Trophoblast cell (in vitro differentiated cells and primary cell): ENCODE measurements at places on chromosomes 5 and 9.

DNA sequence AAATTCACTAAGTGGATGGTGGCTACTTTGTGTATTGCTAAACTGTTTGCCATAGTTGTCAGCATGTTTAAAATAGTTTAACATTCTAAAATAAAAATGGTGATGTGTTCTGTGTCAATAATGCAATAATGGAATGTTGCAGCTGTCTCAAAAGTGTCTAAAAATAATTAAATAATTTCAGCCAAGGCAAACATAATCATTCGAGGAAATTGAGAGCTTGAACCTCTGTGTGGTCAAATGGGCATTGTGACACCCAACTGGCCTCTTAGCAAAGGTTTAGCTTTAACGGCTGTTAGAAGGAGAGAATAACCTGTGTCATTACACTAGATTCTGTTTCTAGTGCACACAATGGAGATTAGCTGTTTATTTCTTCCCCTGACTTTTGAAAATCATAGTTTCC is 278.5 kb downstream of the TMEM167A start:
- no peak overlapping the region for H3K4me3 ChIP-seq
- no peaks in the 10 kb centered on the region for H3K4me1 ChIP-seq
- DNase-seq: peak; percentile 14
- no peaks in the 10 kb centered on the region for H3K36me3 ChIP-seq
- H3K27me3 ChIP-seq: no peaks in the 10 kb centered on the region

- H3K36me3 ChIP-seq: peaks cover 23% of the 10 kb centered on the region
- DNase-seq: no peak
- no peaks in the 10 kb centered on the region for H3K4me1 ChIP-seq
- H3K4me3 ChIP-seq: no peak overlapping the region
- no peak overlapping the region for H3K27ac ChIP-seq
Observed at GRCh38 chr9:93549611-93550010, 26.8 kb upstream of the PHF2 start.

DNA sequence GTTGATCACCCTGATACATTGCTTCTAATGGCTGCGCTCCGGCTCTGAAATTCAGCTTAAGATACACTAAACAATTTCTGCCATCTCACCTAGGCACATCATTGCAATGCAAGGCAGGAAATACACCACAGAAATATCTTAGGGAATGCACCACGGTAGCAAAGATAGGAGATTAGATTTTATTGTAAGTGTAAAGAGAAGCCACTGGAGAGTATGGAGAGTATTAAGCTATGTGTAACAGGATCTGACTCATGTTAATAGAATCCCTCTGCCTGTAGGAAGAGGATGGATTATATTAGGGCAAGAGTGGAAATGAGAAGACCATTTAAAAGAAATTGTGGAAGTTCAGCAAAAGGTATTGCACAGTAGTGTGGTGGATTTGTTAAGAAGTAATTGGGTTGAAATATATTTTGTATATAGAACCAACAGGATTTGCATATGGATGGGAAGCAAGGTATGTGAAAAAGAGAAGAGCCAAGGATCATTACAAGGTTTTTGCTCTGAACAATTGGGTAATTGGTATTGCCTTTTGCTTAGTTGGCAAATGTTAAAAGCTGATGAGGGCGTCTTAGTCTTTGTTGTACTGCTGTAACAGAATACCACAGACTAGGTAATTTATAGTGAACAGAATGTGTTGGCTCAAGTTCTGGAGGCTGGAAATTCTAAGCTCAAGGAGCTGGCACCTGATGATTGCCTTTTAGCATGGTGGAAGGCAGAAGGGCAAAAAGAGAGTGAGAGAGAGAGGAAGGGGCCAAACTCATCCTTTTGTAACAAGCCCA is 636.1 kb downstream of the PSAT1 start:
- H3K27me3 ChIP-seq: no peaks in the 10 kb centered on the region
- H3K4me3 ChIP-seq: no peak overlapping the region
- no peak overlapping the region for H3K27ac ChIP-seq
- no peaks in the 10 kb centered on the region for H3K4me1 ChIP-seq
- DNase-seq: peak; percentile 81

DNA sequence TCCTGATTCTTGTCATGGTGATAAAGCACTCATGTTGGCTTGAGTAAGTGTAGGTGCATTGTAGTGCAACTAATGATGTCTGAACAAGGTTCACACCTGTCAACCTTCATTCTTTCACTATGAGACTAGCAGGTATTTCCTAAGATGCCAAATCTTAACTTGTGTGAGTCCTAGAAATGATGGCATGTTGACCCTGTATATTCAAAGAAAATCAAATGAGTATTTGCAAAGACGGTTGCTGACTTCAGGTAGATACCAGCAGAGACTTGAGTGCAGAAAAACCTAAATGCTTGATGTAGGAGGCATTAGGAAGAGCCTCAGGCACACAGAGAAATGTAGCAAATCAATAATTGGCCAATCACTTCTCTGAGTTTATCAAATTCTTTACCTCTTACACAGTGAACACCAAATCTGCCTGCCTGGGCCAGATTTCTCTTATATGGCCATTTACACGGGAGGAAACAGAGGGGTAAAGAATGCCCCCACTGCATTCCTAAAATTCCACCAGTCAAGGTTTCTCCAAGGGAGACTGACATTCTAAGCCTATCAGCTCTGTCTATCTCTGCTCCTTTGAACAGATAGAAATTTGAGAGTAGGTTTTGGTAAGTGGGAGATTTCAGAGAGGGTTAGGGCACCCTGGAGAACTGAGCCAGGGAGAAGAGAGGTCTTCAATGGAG is 488.6 kb upstream of the WWC1 start:
- H3K4me3 ChIP-seq: no peak overlapping the region
- H3K27me3 ChIP-seq: no peaks in the 10 kb centered on the region
- H3K4me1 ChIP-seq: peaks cover 7% of the 10 kb centered on the region
- H3K27ac ChIP-seq: peak overlapping the region; percentile 82
- no peaks in the 10 kb centered on the region for H3K36me3 ChIP-seq
- DNase-seq: peak; percentile 91

- peaks cover 3% of the 10 kb centered on the region for H3K4me1 ChIP-seq
- no peaks in the 10 kb centered on the region for H3K36me3 ChIP-seq
- DNase-seq: no peak
- H3K4me3 ChIP-seq: no peak overlapping the region
Observed at GRCh38 chr9:79817438-79818004, 245.8 kb downstream of the TLE4 start.

DNA sequence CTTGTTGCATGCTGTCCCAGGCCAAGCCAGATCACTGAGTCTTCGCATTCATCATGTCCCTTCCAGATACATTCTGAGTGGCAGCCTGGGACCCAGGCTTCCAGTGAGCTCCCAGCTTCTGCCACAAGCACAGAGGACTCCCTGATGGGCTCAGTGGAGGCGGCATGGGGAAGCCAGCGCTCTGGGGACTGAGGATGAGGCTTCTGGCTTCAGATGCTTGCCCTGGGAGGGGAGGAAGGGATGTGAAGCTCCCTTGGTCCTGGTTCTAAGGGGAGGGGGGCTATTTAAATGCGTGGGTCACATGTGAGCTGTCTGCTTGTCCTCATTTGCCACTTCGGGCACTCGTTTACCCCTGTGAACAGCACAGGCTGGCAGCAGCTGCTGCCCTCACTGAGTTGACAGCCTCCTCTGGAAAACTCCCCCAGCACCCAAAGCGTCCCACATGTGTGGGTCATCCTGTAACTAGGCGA is 174.0 kb downstream of the NR3C1 start:
- H3K4me3 ChIP-seq: no peak overlapping the region
- no peaks in the 10 kb centered on the region for H3K36me3 ChIP-seq
- no peaks in the 10 kb centered on the region for H3K27me3 ChIP-seq
- no peak overlapping the region for H3K27ac ChIP-seq
- H3K4me1 ChIP-seq: no peaks in the 10 kb centered on the region

GRCh38 chr5:137145721-137146120 is 353.4 kb downstream of the SPOCK1 start:
- H3K27ac ChIP-seq: no peak overlapping the region
- no peaks in the 10 kb centered on the region for H3K4me1 ChIP-seq
- H3K27me3 ChIP-seq: no peaks in the 10 kb centered on the region
- no peak overlapping the region for H3K4me3 ChIP-seq
- H3K36me3 ChIP-seq: no peaks in the 10 kb centered on the region

DNA sequence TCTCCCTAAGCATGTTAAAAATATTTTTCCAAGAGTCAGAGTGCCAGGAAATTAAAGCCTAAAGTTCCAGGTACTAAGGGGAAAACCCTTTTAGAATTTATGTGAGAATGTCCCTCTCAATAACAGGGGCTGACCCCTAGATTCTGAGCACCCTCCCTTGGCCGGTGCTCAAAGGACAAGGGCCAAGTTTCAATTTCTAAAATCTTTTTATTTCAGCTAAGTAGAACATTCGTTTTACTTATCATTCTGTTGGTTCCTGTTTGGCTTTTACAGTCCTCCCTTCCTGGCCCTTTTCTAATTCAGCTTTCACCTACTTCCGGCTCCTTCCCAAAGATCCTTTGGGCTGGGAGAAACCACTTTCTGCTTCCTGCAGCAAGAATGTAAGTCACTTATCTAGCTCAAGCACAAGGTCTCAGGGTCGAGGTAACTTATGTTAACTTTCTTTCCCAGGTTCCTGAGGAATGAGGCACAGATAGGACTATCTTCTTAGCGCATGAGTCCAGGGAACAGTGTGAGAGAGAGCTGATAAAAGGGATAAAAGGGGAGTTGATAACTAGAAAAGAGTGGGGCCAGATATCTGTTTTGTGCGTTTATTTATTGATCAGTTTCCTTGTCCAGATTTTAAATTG is 34.6 kb upstream of the F2RL2 start:
- no peak overlapping the region for H3K4me3 ChIP-seq
- H3K27me3 ChIP-seq: no peaks in the 10 kb centered on the region
- DNase-seq: no peak
- no peaks in the 10 kb centered on the region for H3K4me1 ChIP-seq
- H3K27ac ChIP-seq: no peak overlapping the region
- peaks cover 2% of the 10 kb centered on the region for H3K36me3 ChIP-seq

- H3K27ac ChIP-seq: no peak overlapping the region
- H3K27me3 ChIP-seq: no peaks in the 10 kb centered on the region
- H3K4me3 ChIP-seq: no peak overlapping the region
- DNase-seq: no peak
- no peaks in the 10 kb centered on the region for H3K36me3 ChIP-seq
Observed at GRCh38 chr9:87149799-87150198, 202.5 kb upstream of the GAS1 start.

GRCh38 chr9:76704593-76705204 is 59.5 kb upstream of the PCA3 start:
- no peak overlapping the region for H3K27ac ChIP-seq
- no peak overlapping the region for H3K4me3 ChIP-seq
- peaks cover 6% of the 10 kb centered on the region for H3K4me1 ChIP-seq
- peak; percentile 89 for DNase-seq

DNA sequence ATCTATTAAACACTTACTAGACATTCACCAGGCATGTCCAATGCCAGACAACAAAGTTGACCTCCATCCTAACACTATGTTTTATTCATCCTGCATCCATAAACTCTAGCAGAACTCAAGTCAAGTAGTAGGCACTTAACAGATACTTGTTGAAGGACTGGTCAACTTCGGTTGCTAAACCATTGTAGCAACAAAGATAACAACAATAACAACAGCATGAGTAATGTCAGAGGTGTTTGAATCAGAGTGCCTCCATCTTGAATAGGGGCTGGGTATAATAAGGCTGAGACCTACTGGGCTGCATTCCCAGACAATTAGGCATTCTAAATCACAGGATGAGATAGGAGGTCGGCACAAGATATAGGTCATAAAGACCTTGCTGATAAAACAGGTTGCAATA is 180.5 kb upstream of the ZNF462 start:
- H3K4me3 ChIP-seq: no peak overlapping the region
- no peaks in the 10 kb centered on the region for H3K36me3 ChIP-seq
- H3K27ac ChIP-seq: peak overlapping the region; percentile 10

DNA sequence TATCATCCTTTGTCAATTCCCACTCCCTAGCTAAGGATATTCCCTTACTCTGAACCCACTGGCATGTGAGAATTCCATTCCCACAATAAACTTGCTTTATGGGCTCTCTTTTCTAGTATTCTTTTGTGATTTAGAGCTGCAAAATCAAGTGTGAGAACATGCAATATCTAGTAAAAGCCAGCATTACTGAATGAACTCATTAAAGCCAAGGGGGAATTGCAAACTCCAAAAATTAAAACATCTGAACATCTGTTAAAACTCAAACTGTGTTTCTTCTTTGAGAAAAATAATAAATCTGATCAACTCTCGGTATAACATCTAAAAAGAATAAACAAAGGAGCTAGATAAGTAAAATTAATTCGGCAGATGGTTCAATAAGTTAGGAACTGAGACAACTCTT is 53.1 kb upstream of the MPDZ start:
- no peak for DNase-seq
- H3K4me3 ChIP-seq: no peak overlapping the region
- H3K27me3 ChIP-seq: no peaks in the 10 kb centered on the region
- H3K27ac ChIP-seq: no peak overlapping the region
- no peaks in the 10 kb centered on the region for H3K4me1 ChIP-seq
- no peaks in the 10 kb centered on the region for H3K36me3 ChIP-seq

- no peaks in the 10 kb centered on the region for H3K36me3 ChIP-seq
- H3K27ac ChIP-seq: no peak overlapping the region
- H3K27me3 ChIP-seq: no peaks in the 10 kb centered on the region
- H3K4me1 ChIP-seq: peaks cover 3% of the 10 kb centered on the region
- no peak for DNase-seq
Observed at GRCh38 chr5:138955671-138956295, 80.6 kb upstream of the LRRTM2 start.

GRCh38 chr5:151870820-151871219 is 53.8 kb downstream of the GLRA1 start:
- no peak overlapping the region for H3K27ac ChIP-seq
- H3K36me3 ChIP-seq: no peaks in the 10 kb centered on the region
- no peaks in the 10 kb centered on the region for H3K4me1 ChIP-seq
- peak; percentile 2 for DNase-seq

DNA sequence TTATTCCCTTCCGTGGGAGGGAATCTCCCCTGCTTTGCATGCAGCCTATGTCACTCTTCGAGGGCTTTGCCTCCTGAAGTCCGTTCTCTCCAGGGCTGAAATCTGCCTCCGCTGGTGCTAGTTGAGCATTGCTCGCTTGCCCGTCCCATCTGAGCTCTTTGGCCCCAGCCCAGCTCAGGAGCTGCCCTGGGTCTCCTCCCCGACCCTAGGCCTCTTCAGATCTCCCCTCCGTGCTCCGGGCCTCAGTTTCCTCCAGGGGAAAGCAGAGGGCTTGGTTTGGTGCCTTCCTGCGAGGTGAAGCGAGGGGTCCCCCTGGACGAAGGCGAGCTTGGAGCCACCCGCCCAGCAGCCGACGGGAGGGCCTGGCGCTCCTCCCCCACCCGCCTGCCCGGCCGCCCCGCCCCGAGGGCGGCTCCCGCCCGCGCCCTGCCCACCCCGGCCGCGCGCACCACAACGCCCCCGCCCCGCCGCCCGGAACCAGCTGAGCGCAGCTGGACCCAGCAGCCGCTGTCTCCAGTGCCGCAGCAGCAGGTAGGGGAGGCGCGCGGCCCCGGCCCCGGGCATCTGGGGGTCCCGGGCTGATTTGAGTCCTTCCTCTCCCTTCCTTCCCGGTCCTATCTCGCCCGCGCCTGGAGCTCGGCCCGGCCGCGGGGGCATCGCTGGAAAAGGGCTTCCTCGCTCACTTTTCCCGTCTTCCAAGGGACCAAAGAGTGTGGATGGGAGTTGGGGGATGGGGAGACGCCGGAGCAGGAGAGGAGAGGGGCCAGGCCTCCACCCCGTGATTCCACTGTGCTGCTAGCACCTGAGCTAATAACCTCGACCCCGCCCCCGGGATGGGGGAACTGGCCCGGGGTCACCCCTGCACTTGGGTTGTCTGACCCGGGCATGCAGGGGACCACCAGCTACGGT is at the start of gene GSN:
TSS of gene GSN (plus strand) at position 474 of the 909 bp plus-strand sequence. CDS start 33,810 bp downstream, outside the sequence.
- H3K4me1 ChIP-seq: peaks cover 41% of the 10 kb centered on the region
- H3K27ac ChIP-seq: peak within 1 kb of the TSS; percentile 30
- DNase-seq: peak; percentile 56
- no peaks in the 10 kb centered on the region for H3K27me3 ChIP-seq
- H3K36me3 ChIP-seq: no peaks in the 10 kb centered on the region
